ENCODE measurements at places on chromosomes 13 and 19. TPM values are rescaled to one million over a fixed set of nuclear protein-coding genes. Genes with fewer than 3 reads are reported as not detected.

The ZNF420 gene
- 4.6 TPM for total RNA-seq

The LILRB3 gene
- total RNA-seq: 0.05 TPM

The IRF2BP1 gene
- total RNA-seq: 38.6 TPM

The PLPPR3 gene
- total RNA-seq: 4.1 TPM

The ADGRE2 gene
- 0.42 TPM for total RNA-seq

The WDR88 gene
- not detected for total RNA-seq

The CGB2 gene
- total RNA-seq: 0.31 TPM

The MYO16 gene
- total RNA-seq: 0.08 TPM

The MCEMP1 gene
- total RNA-seq: not detected

The SMIM24 gene
- total RNA-seq: not detected
